ENCODE measurements at places on chromosomes 7 and 10. TPM values are rescaled to one million over a fixed set of nuclear protein-coding genes. Genes with fewer than 3 reads are reported as not detected.
A peak's percentile ranks its signal among the peaks of the same experiment; 100 is the strongest.

TNS3 gene
- 0.11 TPM for total RNA-seq

OPN4 gene
- not detected for total RNA-seq

GRCh38 chr10:5443429-5443828 is 31.1 kb downstream of the NET1 start:
- DNase-seq, result no peak

DNA sequence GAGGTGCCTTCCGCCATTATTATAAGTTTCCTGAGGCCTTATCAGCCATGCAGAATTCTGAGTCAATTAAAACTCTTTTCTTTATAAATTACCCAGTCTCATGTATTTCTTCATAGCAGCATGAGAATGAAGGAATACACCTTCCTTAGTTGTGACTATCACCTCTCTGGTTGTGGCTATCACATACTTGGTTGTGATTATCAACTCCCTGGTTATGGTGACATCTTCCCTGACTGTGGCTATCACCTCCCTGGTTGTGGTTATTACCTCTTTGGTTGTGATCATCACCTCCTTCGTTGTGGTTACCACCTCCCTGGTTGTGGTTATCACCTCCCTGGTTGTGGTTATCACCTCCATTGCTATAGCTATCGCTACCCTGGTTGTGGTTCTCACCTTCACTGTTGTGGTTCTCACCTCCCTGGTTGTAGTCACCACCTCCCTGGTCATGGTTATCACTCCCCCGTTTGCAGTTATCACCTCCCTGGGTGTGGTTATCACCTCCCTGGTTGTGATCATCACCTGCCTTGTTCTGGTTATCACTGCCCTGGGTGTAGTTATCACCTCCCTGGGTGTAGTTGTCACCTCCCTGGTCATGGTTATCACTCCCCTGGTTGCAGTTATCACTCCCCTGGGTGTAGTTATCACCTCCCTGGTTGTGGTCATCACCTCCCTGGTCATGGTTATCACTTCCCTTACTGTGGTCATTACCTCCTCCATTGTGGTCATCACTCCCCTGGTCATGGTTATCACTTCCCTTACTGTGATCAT is 105.9 kb downstream of the GPR26 start:
- peak; percentile 7 for DNase-seq

GRCh38 chr7:98321301-98321700 is 39.8 kb downstream of the BRI3 start:
- no peak for DNase-seq

GRCh38 chr7:101586906-101587677 is 42.0 kb downstream of the MYL10 start:
- no peak for DNase-seq

All from activated CD4-positive, alpha-beta T cell treated with anti-CD3 and anti-CD28 coated beads for 36 hours (primary cell).